ENCODE measurements at places on chromosomes 16 and 17.

DNA sequence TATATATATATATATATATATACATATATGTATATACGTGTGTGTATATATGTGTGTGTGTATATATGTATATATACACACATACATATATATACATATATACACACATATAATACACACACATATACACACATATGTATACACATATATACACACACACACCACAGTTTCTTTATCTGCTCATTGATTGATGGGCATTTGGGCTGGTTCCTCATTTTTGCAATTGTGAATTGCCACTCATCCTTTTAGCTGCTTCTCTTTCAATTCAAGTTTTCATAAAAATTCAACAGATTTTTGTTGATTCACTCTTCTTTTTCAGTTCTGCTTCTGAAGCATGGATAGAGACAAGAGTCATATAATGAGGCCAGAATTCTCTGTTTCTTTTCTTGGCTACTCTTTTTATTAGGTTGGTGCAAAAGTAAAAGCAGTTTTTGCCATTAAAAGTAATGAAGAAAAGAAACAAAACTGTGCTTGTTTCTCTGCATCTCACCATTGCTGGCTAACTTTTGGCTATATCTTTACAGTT, 44.5 kb downstream of the SLFN5 start:
- no peak for DNase-seq

- DNase-seq: peak; percentile 55
Observed at GRCh38 chr17:50094243-50094752, 853 bp upstream of the PDK2 start.

DNA sequence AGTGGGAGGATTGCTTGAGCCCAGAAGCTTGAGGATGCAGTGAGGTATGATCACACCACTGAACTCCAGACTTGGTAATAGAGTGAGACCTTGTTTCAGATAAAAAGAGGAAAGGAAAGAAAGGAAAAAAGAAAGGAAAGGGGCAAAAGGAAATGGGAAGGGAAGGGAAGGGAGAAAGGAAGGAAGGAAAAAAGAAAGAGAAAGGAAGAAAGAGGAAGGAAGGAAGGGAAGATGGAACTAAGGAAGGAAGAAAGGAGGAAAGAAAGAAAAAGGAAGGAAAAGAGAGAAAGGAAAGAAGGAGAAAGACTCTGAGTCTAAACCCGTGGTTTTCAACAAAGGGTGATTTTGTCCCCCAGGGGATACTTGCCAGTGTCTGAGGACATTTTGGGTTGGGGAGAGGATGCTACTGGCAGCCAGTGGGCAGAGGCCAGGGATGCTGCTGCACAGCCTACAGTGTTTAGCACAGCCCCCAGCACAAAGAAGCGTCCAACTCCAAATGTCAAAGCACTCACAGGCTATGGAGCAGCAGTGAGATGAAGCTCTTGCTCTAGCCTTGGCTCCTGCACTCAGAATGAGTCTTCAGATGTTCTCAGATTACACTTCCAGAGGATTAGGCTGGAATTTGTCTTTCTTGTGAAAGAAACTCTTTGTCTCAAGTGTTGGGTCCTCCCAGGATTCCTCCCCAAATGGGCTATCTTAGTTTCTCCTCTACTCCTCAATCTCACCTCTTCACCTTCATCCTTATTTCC, 64.2 kb downstream of the BMERB1 start:
- DNase-seq: no peak

DNA sequence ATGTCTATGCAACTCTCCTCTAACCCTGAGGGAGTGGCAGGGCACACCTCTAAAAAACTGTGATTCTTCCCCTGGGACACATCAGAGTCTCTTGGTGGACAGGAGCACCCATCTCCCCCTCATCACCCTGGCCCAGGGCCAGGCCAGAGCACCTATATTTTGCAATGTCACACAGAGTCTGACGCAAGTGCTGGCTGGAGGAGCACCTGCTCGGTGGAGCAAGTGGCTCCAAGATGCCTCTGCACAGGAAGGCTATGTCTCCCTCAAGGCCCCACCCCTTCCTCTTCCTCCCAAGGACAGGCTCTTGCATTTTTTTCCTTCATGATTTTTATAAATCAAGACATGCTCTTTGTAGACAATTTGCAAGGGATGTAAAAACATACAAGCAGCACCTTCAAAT, 13.3 kb downstream of the SNN start:
- DNase-seq: no peak

DNA sequence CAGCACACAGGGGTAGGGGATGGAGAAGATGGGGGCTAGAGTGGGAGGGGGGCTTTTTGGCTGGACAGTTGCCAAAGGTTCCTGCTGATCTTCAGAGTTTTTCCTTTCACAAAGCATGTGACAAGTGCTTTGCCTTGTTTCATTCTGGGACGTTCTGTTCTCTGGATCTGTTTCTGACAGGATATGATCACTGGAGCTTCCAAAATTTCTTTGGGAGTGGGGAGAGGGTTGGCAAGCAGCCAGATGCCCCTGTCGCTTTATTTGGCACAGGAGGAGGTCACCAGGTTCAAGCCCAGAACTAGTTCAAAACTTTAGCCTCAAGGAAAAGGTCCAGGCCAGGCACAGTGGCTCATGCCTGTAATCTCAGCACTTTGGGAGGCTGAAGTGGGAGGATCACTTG, 68.5 kb upstream of the TBX2 start:
- DNase-seq: no peak

DNA sequence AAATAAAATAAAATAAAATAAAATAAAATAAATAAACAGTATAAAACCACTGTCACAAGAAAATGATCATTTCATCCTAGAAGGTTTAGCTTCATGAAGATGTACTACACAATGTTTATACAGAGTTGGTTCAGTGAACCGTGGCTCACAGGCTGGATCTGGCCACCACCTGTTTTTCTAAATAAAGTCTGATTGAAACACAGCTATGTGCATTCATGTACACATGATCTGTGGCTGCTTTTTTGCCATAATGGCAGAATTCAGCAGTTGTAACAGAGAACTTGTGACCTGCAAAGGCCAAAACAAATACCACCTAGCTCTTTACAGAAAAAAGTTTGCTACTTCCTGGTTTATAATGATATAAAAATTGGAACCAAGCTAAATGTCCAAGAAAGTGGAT, 12.6 kb upstream of the RPRML start:
- no peak for DNase-seq

Data from NCI-H2081 treated with DMSO at 0.1 percent for 48 hours (cell line).